Activated naive CD4-positive, alpha-beta T cell treated with anti-CD3 and anti-CD28 coated beads for 36 hours (primary cell): ENCODE measurements at places on chromosomes 1 and 21.

DNA sequence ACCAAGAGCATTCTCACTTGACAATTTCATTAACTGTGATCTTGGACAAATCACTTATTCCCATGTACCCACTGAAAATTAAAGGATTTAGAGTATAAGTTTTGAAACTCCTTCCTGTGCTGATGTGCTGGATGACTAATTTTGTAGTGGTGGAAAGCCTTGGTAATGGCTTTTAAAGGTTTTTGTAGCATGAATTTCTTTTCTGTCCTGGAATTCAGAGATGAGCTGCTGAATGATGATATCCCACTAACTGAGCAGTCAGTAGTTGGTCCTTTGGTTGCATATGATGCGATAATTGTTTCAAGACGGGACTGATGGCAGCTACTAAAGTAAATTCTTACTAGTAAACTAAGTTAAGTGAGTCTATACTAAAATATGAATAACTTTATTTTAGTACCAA is 5.2 kb downstream of the RPL5 start:
- DNase-seq: no peak

DNA sequence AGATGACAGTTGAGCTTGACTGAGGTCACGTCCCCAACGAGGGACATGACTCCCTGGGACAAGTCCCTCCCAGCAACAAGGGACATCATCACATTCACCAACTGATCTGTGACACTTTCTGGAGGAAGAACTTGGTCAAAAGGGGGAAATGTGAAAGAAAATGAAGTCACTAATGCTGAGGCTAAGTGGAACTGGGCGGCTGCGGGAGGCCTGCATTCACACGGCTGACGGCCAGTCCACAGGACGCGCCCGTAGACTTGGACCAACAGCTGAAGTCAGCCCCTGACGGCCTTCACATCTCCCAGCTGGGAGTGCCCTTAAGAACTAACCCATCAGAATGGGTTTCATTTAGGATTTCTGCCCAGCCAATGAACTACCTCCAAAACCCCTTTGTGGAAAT is 26.6 kb downstream of the POFUT2 start:
- no peak for DNase-seq

- no peak for DNase-seq
Observed at GRCh38 chr1:41377397-41377796, 16.2 kb downstream of the FOXO6 start.

- DNase-seq: no peak
Observed at GRCh38 chr1:63379583-63379982, 12.2 kb downstream of the ALG6 start.

- DNase-seq: no peak
Observed at GRCh38 chr1:166836733-166837132, 2.5 kb upstream of the POGK start.
